ENCODE measurements at places on chromosomes 5 and 9.

GRCh38 chr5:98772415-98773213 lies 849 bp upstream of the RGMB start:
- peak; percentile 65 for DNase-seq

DNA sequence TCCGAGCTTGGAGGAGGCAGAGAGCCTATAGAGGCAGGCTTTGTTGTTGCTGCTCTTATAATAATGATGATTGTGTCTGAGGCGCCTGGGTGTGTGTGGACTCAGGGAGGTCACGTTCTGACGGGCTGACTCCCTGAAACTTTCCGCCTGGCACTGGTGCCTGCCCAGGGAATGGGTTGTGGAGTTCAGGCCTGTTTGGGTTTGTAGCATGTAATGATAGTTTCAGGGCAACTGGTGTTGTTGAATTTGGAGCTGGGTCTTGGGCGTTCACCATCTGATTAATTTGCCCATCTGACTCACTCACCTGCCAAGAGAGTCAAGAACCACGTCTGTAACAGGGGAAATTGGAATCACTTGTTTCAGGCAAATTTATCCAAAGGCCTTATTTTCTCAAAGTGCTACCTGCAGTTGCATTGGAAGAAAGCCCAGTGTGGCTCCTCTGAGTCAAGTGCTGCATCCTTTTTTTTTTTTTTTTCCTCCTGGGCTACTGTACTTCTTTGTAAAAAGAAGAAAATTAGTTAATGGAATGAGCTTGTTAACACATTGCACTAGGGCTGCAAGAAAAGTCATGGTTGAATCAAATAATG lies 386.5 kb downstream of the GADD45G start:
- DNase-seq: no peak

- no peak for DNase-seq
Measured at GRCh38 chr5:93297116-93297515, 283.9 kb downstream of the NR2F1-AS1 start.

GRCh38 chr5:15002173-15002572 lies 130.6 kb upstream of the ANKH start:
- DNase-seq: no peak

GRCh38 chr9:82726424-82727276 lies 336.3 kb downstream of the RASEF start:
- no peak for DNase-seq

DNA sequence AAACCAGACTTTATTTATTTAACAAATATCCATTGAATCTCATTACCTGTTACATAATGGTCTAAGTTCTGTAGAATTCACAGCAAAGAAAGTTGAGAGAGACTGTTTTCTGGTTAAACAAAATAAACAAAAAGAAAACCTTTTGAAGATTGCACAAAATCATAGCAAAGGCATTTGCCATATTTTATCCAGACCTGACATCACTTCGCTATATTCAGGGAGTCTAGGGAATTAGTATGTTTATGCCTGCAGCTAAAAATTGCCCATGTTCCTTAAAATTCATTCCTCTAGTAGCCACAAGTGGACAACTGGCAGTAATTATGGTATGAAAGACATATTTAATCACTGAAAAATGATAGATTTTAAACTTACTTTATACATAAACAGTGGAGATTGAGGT lies 577.0 kb upstream of the DAB2 start:
- DNase-seq: no peak

DNA sequence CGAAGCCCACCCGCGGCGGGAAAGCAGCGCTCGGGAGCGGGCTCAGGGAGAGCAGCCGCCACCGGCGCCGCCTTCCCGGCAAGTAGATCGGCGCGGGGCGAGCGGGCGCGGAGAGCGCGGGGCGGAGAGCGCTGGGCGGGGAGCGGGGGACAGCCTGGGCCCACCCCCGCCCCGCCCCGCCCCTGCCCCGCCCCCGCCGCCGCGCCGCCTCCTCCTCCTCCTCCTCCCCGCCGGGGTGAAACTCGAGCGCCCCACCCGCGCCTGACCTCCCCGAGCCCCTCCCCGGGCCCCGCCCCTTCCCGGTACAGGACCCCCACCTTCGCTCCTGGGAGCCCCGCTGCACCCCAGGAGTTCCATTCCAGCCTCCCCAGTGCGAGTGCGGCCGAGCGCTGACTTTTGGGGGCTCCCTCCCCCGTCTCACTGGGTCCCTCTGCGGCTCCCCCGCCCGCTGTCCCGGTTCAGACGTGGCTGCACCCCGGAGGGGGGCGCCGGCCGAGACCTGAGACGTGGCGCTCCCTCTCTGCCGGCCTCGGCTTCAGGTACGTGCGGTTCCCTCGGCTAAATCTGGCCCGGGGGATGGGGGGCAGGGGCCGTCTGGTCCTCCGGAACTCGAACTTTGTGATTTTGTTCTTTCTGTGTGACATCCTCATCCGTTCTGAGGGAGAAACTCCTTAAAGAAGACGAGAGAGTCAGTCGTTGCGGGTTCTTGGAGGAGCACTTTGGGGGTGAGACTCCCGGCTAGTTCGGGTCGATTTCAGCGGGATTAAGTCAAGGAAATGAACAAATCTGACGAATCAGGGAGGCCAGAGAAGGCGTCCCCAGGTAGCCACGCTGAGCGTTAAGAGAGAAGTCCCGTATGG lies at the start of gene SEMA5A:
Gene SEMA5A, minus strand, starts transcription at position 84 of the 860 bp plus-strand sequence. CDS start 166,129 bp downstream, outside the sequence.
- peak; percentile 7 for DNase-seq

DNA sequence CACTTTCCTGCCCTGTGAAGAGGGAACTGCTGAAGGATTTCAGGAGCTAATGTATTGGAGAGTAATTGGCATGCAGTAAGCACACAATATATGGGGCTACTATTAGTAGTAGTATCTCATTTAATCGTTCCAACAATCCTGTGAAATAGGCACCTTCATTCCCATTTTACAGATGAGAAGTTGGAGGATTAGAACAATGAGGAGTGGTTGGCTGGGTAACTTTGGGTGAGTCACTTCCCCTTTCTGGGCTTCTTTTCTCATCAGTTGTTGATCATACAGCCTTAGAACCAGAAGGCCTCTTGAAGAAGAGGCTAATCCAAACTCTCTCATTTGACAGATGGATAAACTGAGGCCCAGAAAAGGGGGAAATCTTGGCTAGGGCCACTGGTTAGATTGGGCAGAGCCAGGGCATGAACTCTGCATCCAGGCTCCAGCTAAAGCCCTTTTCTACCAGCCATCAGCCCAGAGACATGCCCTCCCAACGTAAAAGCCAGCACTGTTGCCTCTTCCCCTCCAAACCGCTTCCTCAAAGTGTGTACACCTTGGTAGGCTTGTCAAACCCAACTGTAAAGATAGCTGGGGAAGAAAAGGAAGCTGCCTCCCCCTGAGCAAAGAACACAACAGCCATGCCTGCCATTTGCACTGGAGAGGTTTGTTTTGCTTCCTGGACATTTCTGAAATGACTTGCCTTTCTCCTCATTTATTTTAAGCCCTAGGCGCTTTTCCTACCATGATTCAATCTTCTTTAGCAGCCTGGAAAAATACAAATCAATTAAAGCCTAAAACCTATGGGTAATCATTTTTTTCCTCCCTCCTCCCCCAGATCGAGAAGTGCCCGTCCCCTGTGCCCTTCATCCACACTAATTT lies 992 bp downstream of the SPACA9 start:
- no peak for DNase-seq

DNA sequence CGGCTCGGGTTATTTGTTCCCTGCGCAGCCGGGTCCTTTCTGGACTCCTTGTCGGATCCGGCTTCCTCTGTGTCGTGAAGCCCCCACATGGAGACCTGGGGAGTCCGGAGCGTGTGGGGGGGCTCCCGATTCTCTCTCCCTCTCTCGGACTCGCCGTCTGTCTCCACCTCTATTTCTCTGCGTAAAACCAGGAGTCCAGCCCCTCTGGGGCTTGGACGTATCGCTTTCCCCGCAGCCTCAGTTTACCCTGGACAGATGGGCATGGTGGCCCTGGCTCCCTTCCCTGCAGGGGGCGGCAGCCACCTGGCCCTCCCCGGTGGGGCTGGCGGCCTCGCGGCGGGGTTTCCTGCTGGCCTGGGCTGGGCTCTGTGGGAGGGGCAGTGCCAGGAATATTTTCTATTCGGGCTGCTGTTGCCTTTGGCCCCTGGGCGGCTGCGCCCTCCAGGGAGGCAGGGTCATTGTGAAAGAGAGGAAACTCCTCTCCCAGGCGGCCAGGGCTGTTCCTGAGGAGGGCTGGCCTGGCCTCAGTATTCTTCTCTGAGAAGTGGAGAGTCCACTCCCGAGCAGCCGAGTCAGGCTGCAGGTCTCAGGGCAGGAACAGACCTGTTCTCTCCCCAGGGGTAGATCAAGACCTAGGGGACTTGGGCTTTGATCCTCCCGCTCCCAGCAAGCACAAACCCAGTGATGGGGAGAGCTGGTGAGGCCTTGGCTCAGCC lies 665 bp downstream of the ASS1 start:
- no peak for DNase-seq

DNA sequence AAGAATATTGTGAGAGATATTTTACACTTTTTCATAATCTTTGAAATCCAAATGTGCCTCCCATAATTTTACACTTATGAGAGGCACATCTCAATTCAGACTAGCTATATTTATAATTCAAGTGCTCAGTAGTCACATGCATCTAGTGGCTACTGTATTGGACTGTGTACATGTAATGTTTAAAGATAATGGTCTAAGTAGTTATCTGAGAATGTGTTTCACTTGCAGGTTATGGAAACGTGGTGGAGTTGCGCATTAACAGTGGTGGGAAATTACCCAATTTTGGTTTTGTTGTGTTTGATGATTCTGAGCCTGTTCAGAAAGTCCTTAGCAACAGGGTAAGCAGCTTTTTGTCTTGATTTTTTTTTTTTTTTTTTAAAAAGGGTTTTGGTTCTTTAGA lies 28.8 kb downstream of the G3BP1 start:
- no peak for DNase-seq

DNA sequence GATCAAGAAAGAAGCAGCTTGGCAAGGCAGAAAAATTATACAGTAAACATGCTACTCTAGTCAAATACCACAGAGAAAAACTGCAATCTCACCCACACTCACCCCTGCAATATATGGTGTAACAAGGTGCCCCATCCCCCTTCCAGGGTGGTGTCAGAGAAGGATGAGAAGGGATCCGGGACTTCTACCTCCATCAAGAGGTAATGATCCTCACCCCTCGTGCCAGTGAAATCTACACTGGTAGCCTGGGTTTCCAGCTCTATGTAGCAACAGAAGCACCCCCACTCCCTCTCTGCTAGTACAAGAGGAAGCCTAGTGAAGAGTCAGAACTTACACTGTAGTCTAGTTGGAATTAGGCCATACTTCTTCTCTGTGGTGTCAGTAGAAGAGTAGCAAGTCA lies 18.9 kb downstream of the SLCO4C1 start:
- DNase-seq: no peak

GRCh38 chr9:89738137-89738932 lies 133.5 kb downstream of the GADD45G start:
- no peak for DNase-seq
